ENCODE measurements at places on chromosomes 1 and 21.

GRCh38 chr1:227769047-227769935 lies 34.1 kb downstream of the SNAP47 start:
- no peak for DNase-seq

- DNase-seq: no peak
These were observed 76.4 kb upstream of the DNAH14 start for GRCh38 chr1:224852901-224853568.

DNA sequence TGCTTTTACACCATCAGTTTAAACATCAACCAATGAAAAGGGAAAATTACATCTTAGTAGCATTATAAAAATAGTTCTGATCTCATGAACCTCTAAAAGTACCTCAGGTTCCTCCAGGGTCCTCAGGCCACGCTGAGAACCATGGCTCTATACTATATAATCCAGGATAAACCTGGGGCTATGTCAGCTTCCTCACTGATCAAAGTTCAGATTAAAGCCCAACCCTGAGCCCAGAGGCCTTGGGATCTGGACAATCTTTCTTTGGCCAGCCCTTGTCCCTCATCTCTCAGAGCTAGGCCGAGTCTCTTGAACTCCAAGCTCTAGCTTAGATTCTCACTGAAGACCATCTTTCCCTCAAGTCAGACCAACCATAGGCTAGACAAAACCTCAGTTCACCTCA lies 168.3 kb downstream of the PLPP3 start:
- DNase-seq: no peak

- DNase-seq: no peak
These were observed 71.7 kb downstream of the SETD4 start for GRCh38 chr21:35988416-35989137.

- peak; percentile 35 for DNase-seq
These were observed 76.8 kb downstream of the SLC45A1 start for GRCh38 chr1:8394456-8395321.

DNA sequence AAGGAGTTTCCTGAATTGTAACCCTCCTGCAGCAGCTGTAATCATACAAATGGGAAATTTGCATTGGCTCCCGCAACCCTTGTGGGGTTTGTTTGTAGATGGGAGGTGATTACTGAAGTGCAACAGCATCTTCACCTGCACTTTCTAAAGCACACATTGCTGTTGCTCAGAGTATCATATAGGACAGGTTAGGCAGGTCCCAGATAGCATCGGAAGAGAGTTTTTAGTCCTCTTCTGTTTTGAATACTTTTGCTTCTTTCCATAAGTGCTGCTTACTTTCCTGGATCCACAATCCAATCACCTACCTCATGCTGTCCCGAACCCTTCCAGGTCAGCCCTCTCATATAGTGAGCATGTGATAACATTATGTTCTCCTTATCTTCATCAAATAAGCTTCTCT lies 300.4 kb downstream of the PTPRC start:
- DNase-seq: no peak

DNA sequence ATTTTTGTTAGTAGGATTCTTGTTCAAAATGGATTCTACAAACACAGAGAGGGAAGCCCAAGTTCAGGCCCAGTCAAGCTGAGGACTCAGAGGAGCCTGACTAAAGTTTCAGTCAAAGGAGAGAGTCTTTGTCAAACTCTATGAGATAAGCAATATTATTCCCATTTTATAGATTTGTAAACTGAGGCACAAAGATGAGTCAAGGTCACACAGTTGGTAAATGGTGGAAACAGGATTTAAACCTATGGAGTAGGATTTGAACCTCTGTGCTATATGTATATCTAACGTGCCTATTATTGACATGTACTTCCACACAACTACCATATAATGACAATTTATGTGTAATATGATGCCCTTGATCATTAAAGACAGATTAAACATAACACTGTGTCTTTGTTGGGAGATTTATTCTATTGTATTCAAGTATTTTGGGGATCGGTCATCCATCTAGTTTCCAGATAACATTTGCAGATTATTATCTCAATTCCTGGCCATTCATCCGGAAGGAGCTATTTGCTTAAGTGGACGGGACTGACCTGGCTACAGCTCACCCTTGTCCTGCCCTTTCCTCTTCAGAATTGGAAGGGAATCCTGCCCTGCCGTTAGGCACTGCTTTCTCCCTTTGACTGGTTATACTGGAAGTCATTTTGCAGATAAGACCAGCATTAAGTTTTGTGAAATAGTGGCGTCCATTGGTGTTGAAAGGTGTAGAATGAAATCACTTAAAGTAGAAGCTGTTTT lies 86.1 kb upstream of the LMO4 start:
- no peak for DNase-seq

DNA sequence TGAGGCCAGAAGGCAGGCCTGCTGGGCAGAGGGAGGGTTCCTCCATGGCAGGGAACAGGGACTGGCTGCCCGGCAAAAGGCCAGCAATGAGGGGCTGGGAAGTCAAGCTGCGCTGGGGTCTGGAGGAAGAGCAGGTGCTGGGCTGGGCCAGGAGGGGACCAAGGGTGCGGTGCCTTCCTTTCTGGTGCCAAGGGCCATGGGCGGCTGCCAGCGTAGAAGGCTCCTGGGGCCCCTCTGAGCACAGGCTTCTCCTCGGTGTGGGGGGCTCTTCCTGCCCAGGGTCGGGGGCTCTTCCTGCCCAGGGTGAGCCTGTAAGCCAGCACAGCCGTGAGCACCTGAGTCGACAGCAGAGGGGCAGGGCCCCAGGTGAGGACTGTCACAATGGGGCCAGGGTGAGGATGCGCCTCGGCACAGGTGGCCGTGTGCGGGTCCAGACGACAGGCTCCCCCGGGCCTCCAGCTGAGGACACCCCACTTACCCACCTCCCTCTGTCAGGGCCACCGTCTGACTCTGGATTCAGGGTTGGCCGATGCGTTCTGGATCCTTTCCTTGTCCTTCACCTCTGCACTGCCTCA lies 10.7 kb upstream of the DNMT3L start:
- no peak for DNase-seq

DNA sequence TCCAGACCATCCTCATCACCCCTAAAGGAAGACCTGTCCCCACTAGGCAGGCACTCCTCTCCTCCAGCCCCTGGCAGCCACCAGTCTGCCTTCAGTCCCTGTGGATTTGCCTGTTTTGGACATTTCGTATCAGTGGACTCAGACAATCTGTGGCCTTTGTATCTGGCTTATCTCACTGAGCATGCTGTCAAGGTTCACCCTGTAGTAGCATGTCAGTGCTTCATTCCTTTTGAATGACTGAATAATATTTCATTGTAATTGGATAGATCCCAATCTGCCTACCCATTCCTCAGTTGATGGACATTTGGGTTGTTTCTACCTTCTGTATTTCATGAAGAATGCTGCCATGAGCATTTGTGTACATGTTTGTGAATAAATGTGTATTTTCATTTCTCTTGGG lies 32.9 kb upstream of the RNF187 start:
- DNase-seq: no peak

DNA sequence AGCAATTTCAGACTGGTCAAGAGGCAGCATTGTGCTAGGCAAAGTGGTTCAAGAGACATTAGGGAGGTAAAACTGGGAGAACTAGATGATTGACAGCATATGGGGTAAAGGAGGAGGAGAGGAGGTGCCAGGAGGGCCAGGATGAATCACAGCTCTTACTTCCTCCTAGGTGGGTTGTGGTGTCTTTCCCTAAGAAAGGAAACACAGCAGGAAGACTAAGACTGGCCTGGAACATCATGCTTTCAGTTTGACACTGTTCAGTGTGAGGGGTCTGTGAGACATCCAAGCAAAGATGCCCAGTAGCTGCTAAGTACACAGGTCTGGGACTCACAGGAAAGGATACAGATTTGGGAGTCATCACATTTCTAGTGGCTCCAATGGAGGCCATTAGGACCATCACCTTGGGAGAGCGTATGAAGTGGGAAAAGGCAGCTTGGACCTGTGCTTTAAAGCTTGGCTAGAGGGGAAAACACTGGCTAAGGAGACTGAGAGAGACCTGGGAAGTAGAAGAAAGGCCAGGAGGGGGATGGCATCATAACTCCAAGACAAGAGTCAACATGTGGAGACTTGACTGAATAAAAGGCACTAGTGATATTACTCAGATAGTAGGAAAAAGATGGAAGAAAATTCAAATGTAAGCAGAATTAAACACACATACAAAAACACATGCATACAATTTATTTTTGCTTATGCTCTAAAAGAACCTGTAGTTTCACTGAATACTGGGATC lies 17.3 kb downstream of the CD58 start:
- DNase-seq: no peak

- no peak for DNase-seq
These were observed 8.2 kb downstream of the RC3H1 start for GRCh38 chr1:174013864-174014418.

GRCh38 chr1:111179968-111180533 lies 20.4 kb downstream of the DENND2D start:
- no peak for DNase-seq

DNA sequence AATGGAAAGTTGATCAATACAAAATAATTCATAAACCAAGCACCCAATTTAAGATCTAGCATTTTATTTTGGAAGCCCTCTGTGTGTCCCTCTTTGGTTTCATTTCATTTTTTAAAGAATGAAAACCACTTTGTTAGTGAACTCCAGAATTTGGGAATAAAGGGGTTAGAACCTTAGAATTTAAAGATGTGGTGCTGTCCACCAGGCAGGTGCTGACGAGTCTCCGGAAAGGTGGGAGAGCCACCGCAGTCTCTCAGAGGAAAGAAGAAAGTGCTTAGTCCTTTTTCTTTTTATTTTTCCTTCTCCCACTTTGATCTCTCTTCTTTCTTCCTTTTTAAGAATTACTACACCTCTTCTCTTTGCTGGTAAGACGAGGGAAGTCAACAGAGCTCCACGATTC lies 20.5 kb upstream of the HIVEP3 start:
- DNase-seq: no peak

- no peak for DNase-seq
These were observed 153.3 kb downstream of the NR5A2 start for GRCh38 chr1:200180821-200181220.

- DNase-seq: peak; percentile 57
These were observed 4.2 kb downstream of the RNPC3 start for GRCh38 chr1:103529746-103530145.

DNA sequence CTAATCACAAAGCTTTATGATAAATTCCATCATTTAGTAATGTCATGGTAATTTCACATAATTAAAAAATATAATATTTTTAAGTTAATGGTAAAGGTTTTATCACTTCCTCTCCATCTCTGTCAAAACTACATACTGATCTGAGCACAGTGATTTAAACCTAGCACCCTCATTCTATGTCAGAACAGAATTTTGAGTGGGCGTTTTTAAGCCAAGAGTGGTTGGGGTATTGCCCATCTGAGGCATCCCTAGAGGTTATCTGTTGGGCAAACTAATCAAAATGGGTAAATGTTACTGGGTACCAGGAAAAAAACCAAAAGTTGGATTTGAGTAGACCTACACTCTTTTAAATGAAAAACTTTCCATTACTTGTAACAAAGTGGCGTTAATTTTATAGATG lies 100.7 kb upstream of the GFI1 start:
- DNase-seq: no peak

GRCh38 chr1:30325999-30326398 lies 397.4 kb downstream of the MATN1 start:
- DNase-seq: no peak

DNA sequence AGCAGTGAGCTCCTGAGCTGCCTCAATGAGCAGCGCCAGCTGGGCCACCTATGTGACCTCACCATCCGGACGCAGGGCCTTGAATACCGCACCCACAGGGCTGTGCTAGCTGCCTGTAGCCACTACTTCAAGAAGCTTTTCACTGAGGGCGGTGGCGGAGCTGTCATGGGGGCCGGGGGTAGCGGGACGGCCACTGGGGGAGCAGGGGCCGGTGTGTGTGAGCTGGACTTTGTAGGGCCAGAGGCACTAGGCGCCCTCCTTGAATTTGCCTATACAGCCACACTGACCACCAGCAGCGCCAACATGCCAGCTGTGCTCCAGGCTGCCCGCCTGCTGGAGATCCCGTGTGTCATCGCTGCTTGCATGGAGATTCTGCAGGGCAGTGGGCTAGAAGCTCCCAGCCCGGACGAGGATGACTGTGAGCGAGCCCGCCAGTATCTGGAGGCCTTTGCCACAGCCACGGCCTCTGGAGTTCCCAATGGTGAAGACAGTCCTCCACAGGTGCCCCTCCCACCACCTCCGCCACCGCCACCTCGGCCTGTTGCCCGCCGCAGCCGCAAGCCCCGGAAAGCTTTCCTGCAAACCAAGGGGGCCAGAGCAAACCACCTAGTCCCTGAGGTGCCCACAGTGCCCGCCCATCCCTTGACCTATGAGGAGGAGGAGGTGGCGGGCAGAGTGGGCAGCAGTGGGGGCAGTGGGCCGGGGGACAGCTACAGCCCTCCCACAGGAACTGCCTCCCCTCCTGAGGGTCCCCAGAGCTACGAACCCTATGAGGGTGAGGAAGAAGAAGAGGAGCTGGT lies 12.3 kb downstream of the ZBTB7B start:
- DNase-seq: no peak
